ENCODE measurements at places on chromosomes 5 and 9.

DNA sequence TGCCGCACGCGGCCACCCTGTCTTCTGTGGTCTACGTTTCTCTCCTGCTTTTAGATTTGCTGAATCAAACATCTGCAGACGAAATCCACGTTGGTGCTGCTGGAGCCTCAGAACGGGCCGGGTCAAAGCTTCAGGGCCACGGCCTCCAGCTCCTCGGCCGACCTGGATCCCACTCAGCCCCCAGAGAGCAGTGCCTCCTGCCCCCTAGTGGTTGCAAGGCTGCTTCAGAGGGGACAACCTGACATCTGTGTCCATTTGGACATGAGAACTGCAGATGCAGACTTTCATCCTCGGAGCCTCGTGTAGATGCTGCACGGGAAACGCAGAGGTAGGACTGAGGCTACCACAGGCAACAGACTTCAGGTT lies 23.0 kb upstream of the SLC6A3 start:
- no peak for DNase-seq

DNA sequence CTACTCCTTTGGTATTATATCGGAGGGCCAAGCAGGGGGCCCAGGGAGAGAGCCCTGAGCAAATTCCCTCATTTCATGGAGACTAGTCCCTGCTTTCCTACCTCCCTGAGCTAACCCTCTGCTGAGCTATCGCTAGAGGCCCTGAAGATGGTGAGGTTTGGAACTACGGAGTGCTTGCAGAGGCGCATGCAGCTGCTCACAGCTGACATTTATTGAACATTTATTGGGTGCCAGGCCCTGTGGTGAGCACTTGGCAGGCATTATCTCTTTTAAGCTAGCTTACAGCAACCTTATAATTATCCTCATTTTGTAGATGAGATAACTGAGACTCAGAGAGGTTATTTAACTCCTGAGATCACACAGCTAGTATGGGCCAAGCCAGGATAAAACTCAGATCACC lies 9.8 kb downstream of the FAT2 start:
- DNase-seq, result no peak

- no peak for DNase-seq
Measured at GRCh38 chr5:75337366-75338021, 474 bp downstream of the HMGCR start.

DNA sequence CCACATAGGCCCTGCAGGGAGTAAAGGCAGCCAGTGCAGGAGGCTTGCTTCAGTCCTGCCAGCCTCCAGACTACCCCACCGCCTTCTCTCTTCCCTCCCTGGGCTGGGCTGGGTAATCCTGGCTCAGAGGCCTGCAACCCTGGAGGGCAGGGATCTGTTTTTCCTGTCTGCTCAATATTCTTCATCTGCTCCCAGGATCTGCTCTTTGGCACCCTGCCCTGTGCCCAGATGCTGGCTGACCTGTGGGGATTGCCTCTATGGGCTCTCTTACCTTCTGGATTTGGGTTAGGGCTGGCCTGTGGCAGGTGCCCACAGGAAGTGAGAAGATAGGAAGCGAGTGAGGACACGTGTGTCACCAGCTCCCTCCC lies 7.3 kb upstream of the ANGPTL2 start:
- DNase-seq, result no peak

- no peak for DNase-seq
Measured at GRCh38 chr9:129584136-129584535, 36.8 kb downstream of the C9orf50 start.
